ENCODE measurements at places on chromosomes 12 and 14. TPM values are rescaled to one million over a fixed set of nuclear protein-coding genes. Genes with fewer than 3 reads are reported as not detected.

The KLRF1 gene
- not detected for polyA plus RNA-seq

The C12orf50 gene
- polyA plus RNA-seq = not detected

The PTPRB gene
- 0.16 TPM for polyA plus RNA-seq

The GPRC5D gene
- not detected for polyA plus RNA-seq

The KSR2 gene
- polyA plus RNA-seq = 0.33 TPM

The MYO1H gene
- polyA plus RNA-seq = not detected

The SAMD15 gene
- 2.5 TPM for polyA plus RNA-seq

The ANG gene
- 10.5 TPM for polyA plus RNA-seq

The FOXN4 gene
- polyA plus RNA-seq = 0.07 TPM

The RTL1 gene
- polyA plus RNA-seq = 0.03 TPM

The RNASE7 gene
- polyA plus RNA-seq = not detected

The BCL2L2 gene
- polyA plus RNA-seq = 25.4 TPM

All from A549 (cell line).